ENCODE measurements at places on chromosomes 5 and 9.

DNA sequence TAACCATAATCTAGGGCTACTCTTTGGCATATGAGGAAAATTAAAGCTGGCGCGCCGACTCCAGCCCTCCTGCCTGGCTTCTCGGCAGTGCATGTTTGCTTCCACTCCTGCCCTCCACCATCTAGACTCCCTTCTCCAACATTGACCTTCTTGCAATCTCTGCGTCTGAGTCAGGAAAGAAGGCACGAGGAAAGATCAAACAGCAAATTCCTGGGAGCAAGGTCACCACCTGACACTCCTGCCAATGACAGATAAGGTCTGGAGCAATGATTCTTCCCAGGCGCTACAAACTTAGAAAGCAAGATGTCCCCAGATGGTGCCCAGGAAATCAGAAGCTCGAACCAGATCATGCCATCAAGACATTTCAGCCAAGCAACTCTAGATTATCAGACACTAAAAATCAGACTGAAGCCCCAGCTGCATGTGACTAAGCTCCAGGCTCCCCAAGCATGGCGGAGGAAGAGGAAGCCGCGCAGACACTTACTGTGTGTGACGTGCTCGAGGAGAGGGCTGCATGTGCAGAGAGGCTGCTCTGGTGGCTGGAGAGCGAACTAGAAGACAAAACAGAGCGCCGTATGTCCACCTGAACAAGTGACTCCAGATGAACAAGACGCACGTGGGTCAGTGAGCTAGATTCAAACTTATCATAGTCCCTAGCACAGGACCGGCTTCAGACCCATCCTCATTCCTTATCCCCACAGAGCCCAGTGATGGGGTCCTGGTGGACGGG lies 115.3 kb downstream of the UBE2R2 start:
- DNase-seq, result no peak

- DNase-seq, result no peak
Observed at GRCh38 chr5:78611126-78611605, 37.4 kb downstream of the LHFPL2 start.

GRCh38 chr5:10333154-10334006 lies 20.1 kb upstream of the MARCHF6 start:
- DNase-seq, result peak; percentile 69

- DNase-seq, result no peak
Observed at GRCh38 chr9:118522093-118523028, 818.2 kb downstream of the TLR4 start.

DNA sequence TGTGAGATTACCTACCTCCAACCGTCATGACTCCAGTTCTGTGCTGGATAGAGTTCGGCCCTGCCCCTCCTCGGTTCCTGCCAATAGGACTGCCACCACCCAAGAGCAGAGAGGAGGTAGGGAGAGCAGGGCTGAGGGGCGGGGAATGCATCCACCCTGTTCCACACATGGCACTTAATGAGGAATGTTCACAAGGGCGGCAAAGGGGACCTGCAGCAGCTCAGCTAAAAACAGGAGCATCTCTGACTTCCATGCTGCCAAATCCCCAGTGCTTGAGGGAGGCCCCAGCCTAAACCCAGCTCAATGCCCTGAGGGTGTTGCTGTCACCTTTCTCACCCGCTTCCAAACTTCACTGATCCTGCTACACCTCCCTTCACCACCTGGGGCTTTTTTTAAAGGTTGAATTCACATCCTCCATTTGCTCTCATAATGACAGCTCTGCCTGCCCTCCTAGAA lies 7.8 kb upstream of the DELE1 start:
- DNase-seq, result no peak

- DNase-seq, result no peak
Observed at GRCh38 chr9:115553060-115553773, 435.3 kb upstream of the TNC start.

- DNase-seq, result no peak
Observed at GRCh38 chr5:61366497-61367240, 34.6 kb downstream of the ZSWIM6 start.

GRCh38 chr5:155689406-155689805 lies 637.6 kb upstream of the SGCD start:
- DNase-seq, result no peak

DNA sequence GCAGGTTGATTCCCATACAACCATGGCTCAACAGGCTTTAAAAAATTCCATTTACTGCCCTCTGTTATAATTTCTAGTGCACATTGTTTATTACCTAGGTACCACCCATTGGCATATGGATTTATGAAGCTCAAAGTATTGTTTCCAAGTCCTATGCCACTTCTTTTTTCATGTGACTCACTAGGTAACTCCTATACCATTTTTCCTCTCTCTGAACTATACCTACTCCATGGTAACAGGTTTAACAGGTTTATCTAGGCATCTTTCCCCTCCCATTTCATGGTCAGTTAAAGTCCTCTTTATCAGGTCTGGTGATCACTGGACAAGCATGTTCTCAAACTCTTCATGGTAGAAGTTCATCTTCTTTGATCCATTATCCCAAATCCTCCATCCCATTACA lies 49.6 kb upstream of the ABCA1 start:
- no peak for DNase-seq

DNA sequence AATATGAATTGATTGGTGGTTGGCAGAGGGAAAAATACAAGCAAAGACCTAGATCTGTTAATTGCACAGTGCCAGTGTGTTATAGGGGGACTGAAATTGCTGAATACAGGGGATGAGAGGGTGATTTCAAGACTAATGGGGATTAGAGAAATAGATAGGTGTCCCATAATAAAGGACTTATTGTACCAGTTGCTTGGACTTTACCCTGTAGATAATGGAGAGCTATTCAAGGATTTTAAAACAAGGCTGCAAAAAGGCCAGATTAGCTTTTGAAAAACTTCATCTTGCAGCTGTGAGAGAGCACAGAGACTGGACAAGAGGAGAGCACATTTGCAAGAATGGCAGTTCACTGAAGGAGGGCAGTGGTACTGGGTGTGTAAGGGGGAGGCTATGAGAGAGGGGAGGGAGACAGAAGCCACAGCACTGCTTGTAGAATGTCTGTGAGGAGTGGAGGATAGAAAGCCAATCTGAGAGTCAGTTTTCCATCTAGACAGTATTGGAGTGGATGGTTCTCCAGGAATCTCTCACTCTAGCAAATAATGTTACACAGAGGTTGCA lies 28.8 kb upstream of the SCAMP1 start:
- no peak for DNase-seq

GRCh38 chr5:23490993-23491392 lies 16.4 kb upstream of the PRDM9 start:
- DNase-seq, result no peak

GRCh38 chr9:99606296-99606695 lies 215.4 kb upstream of the NR4A3 start:
- DNase-seq, result no peak

- DNase-seq, result no peak
Observed at GRCh38 chr5:32107291-32107690, 66.8 kb downstream of the GOLPH3 start.

GRCh38 chr5:82917584-82917983 lies 159.6 kb downstream of the TMEM167A start:
- no peak for DNase-seq

GRCh38 chr5:159471904-159472303 lies 141.6 kb upstream of the IL12B start:
- DNase-seq, result no peak

GRCh38 chr5:126383246-126383645 lies 40.0 kb upstream of the GRAMD2B start:
- no peak for DNase-seq

GRCh38 chr5:133898440-133898839 lies 70.0 kb downstream of the C5orf15 start:
- no peak for DNase-seq

- DNase-seq, result no peak
Observed at GRCh38 chr9:84277646-84278045, 62.9 kb downstream of the SLC28A3 start.

DNA sequence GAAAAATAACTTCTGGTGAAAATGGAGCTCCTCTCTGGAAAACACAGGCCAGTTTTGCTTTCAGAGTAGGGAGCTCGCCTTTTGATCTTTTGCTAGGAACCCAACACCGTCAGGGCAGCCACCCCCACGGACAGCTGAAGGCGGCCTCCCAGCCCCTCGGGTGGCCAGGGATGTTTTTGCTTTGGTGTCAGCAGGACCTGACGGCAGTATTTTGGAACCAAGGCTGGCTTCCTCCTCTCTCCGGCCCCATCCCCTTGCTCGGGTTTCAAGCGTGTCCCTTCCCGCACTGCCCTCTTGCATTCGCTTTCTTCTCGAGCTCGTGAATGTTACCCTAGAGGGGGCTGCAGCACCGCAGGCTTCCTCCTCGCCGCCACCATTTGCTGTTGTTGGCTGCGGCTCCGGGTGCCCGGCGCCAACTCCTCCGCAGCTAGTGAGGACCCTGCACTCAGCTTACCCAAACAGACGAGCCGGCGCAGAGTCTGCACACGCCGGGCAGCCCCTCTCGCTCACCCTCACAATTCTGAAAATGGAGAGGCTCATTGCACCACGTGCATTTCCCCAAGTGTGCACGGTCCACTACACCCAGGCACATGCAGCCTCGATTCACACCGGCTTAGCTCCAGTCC lies 35.5 kb upstream of the ADAMTSL1 start:
- DNase-seq, result peak; percentile 73

DNA sequence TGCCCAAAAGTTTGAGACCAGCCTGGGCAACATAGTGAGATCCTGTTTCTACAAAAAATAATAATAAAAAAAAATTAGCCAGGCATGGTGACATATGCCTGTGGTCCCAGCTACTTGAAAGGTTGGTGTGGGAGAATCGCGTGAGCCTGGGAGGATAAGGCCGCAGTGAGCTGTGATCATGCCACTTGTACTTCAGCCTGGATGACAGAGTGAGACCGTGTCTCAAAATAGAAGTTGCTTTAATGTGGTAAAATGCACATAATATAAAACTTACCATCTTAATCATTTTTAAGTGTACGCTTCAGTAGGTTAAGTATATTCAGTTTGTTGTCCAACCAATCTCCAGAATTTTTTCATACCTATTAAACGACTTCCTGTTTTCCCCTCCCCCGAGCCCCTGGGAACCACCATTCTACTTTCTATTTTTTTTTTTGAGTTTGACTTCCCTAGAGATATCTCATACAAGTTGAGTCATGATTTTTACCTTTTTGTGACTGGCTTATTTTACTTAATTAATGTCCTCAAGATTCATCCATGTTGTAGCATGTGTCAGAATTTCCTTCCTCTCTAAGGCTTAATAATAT lies 120.1 kb upstream of the POC5 start:
- no peak for DNase-seq

DNA sequence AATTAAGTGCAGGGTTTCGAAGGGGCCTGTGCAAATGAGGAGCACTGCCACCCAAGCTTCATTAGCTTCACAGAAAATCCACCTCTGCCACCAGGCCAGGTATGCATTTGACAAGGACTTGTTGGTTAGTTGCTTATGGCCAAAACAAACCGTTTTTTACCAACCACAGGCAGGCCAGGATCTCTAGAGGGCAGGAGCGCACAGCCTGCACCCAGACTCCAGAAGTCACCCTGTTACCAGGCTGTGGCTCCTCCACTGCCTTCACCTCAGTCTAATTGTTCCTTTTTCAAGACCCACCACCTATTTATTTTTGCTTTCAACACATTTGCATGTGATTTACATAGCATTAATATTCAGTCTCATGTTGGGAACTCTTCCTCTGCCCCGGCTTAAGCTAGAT lies 78.3 kb upstream of the HSPA9 start:
- DNase-seq, result no peak

DNA sequence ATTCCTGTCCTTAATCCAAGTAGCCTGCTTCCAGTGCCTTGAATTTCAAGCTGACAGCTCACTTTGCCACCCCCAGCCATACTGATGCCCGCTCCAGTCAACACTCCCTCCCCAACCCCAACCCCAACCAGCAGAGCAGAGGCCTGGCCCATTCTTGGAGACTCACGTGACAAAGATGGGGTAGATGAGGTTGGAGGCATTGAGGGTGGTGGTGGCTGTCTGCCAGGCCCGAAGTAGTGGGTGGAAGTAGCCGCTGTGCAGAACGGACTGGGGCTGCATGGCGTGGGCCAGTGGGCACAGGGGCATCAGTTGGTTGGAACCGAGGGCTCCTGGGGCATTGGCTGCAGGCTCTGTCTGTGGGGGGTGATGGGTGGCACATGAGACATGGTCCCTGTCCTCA lies 7.8 kb downstream of the ALAD start:
- DNase-seq, result no peak

Data from sciatic nerve (tissue), 2 donors.